MM.1S (cell line): ENCODE measurements at places on chromosomes 2 and 18.

DNA sequence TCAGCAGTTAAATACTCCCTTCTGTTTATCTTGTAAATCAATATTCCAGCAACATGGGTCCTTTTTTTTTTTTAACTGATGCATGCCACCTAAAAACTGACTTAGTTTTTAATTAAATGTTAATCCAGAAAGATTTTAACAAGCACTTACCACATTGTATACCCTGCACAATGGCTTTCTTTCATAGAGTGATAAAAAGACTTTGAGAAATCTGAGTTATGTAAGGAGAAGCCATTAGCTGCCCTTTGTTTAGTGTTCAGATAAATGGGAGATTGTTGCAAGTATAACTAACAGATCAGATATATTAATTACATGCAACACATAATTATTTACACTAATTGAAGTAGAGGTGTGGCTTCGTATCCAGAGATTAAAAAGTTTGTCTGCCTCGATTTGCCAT is 22.7 kb upstream of the NFATC1 start:
- DNase-seq = no peak

GRCh38 chr18:61972389-61973264 is 79.8 kb upstream of the RNF152 start:
- DNase-seq = peak; percentile 43

- DNase-seq = no peak
Observed at GRCh38 chr2:203797276-203797675, 70.3 kb upstream of the CTLA4 start.

DNA sequence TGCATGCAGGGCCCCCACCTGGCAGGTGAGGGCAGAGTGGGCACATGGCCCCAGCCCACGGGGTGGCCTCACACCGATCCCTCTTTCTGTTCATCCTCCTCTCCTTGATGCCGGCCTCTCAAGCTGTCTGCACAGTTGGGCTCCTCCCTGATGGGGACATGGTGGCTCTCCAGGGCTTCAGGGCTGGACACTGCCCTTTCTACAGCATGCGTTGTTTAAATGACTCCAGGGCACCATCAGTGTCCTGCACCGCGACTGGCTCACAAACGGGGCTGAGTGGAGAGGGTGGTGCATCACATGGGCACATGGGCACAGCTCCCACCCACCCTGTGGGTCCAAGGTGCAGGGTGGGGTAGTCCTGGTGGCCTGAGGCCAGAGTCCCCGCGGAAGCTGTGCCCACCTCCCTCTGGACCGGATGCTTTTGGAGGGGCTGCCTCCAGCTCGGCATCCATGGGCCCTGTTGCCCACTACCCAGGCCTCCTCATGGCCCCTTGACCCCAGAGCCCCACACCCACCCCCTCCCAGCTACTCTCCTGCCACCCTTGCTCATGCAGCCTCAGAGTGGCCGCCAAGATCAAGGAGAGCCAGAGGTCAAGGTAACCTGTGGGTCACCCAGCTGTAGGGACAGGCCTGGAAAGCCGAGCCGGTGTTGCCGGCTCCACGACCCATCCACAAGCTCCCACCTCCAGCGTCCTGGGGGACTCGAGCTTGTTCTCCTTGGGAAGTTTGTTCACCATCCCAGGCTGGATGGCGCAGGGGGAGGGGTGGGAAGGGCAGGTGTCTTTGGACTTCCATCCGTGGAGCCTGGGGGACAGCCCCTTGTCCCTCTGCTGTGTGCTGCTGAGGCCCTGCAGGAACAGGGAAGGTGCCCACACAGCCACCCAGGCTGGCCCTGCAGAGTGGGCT is 12.3 kb upstream of the SNED1 start:
- DNase-seq = no peak

GRCh38 chr2:41706286-41706685 is 341.5 kb upstream of the PKDCC start:
- DNase-seq = no peak

GRCh38 chr2:228048838-228049490 is 132.5 kb downstream of the SPHKAP start:
- DNase-seq = peak; percentile 52

GRCh38 chr2:106030287-106031268 is 163.5 kb downstream of the UXS1 start:
- no peak for DNase-seq

GRCh38 chr2:152409386-152410164 is 74.6 kb downstream of the FMNL2 start:
- no peak for DNase-seq

DNA sequence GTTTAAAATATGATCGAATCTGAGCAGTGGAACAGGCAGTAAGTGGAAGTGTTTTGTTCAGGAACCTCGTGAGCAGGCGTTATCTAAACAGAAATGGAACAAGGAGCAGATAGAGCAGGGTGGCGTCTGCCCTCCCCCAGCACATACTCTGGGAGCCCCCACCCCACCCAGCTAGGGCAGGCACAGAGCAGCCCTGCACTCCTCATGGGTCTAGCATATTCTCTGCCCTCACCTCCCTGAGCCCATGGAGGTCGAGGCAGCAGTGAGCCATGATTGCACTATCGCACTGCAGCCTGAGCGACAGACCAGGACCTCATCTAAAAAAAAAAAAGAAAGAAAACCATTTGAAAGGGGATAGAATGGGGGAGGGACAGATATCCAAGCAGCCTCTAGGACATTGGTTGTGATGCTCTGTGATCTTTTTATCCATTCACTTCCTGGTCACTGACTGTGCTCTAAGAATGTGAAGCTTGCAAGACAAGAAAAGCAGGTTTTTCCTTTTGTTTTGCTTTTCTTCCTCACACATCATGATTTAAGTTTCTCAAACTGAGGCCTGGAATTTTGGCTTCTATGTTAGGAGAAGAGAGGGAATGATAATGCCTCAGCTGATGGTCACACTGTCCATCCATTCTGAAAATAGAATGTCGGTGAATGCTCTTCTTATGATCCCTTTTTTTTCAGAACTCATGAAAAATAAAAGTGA is 3.1 kb downstream of the MLPH start:
- no peak for DNase-seq

DNA sequence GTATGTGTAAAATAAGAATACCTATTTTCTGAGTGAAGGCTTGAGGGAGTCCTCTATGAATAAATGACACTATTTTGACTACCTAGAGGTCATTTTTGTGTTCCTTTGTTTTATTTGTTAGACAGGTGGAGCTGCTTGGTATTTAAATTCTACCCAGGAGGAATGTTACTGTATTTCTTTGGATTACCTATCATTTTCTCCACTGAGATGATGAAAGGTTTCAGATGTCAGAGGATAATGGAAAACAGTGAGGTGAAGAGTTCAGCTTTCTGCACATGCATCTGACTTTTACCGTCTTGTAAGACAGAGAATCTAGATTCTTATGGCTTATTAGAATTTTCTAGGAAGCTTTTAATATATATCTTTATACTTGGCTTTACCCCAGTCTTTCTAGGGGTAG is 689.8 kb upstream of the NXPH2 start:
- no peak for DNase-seq

GRCh38 chr2:120959426-120959825 is 223.8 kb downstream of the GLI2 start:
- no peak for DNase-seq

DNA sequence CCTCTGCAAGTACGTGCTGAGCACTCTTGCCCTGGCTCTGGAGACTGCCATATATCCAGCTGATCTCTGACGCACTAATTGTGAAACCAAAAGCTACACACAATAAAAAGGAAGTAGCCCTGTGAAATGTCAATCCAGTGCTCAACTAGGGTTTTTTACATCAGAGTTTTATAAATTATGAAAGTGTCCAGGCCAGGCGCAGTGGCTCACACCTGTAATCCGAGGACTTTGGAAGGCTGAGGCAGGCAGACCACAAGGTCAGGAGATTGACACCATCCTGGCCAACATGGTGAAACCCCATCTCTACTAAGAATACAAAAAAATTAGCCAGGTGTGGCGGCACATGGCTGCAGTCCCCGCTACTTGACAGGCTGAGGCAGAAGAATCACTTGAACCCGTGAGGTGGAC is 24.5 kb upstream of the PEX13 start:
- peak; percentile 94 for DNase-seq

DNA sequence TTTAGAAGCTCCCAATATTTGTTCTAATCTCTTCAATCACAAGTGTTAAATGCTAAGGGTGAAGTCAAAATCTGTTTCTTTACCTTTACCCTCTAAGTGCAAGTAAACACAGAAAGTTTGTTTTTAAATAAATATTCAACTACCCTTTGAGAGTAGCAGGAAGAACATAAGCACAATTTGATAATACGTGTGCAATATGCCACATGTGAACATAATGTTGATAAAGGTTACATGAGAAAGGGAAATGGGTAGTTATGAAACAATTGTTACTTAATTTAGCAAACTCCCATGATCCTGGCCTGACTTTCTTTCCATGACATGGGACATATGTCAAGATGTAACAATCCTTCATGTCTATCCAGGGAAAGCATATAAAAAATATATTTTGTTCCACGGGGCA is 7.1 kb downstream of the SPRED2 start:
- no peak for DNase-seq

DNA sequence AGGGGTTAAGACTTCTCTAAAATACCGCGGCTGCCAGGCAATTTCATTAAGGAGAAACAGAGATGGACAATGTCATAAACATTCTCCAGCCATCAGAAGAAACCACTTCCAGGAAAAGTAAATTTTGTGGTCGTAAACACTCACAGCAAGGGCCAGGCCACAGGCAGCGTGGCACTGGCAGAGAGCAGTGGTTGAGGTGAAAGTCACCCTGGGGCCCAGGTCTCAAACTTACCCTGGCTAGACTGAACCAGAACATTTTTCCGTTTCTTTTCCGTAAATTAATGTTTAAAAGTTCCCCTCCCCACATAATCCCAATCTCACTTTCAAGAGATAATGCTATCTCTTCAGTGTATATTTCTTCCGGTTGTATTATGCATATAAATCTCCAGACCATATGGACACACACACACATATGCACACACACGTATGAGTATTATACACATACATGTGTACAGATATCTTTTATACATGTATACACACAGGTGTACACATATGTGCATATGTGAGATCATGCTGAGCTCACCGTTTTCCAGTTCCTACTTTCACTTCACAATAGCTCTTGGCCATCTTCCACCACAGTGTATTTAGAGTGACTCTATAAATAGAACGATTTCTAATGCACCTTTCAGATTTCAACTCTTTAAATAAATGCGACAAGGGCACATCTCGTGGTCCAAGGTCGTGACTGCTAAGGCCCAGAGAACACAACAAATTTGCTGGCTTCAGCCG is 90.1 kb downstream of the MALT1 start:
- peak; percentile 88 for DNase-seq

GRCh38 chr2:101546376-101547058 is 71.6 kb upstream of the RFX8 start:
- DNase-seq = no peak

DNA sequence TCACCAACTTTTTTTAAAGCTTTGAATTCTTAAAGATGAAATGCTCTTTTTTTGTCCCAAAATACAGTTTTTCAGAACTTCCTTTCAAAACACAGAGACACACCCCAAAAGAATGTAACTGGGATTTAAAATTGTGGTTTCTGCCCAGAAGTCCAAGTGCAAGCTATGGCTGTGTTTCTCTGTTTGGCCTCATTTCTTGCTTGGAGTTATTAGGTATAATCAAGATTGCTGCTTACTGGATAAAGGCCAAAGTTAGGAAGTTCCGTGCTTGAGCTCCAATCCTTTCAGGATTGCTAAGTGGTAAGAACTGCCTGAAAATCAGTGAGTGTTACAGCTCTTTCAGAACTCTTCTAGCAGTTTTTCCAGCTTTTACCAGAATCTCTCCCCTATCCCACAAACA is 16.9 kb downstream of the ZBTB7C start:
- DNase-seq = no peak

- DNase-seq = peak; percentile 14
Observed at GRCh38 chr2:159891917-159892730, 94.1 kb upstream of the CD302 start.

- DNase-seq = peak; percentile 32
Observed at GRCh38 chr2:147884830-147885229, 40.0 kb downstream of the ACVR2A start.

DNA sequence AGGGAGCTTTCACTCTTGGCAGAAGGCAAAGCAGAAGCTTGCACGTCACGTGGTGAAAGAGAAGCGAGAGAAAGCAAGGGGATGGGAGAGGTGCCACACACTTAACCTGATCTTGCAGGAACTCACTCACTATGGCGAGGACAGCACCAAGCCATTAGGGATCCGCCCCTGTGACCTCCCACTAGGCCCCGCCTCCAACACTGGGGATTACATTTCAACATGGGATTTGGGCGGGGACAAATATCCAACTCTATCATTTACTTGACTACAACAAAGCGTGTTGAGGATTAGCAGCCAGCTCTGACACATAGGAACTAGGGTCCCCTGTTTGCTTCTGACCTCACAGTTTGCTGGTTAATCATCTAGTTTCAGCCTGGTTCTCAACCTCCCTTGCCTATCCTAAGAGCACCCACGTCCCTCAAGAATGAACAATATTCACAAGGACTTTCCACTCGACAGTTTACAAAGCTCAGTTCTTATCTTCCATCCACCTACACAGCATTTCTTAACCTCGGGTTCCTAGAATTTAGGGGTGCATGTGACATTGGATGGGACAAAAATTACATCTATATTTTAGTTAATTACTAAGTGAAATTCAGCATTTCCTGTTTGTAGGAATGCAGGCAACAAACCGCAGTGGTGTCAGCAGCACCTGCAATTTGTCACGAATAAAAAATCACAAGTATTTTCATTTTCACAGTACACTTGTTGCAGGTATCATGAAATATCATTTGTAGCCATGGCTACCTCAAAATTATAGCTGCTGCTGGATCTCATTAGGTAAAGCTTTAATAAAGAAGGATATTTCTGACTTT is 36.0 kb downstream of the LBH start:
- DNase-seq = peak; percentile 56

DNA sequence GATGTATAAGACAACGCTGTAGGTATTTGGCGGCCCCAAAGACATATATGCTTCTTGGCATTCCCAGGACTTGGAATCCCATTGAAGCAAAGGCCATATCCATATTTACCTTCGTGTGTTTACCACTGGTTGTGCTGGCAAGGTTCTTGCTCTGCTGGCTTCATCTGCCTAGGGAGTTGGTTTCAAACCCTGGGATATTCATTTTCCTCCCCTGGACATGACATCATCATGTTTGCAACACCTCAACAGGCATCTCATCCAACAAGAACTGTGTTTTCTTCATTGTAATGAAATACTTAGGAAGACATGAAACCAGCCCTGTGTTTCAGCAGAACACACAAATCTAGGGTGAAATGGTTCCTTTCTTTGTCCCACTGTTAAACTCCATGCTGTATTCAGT is 77.9 kb upstream of the PHLPP1 start:
- DNase-seq = no peak

DNA sequence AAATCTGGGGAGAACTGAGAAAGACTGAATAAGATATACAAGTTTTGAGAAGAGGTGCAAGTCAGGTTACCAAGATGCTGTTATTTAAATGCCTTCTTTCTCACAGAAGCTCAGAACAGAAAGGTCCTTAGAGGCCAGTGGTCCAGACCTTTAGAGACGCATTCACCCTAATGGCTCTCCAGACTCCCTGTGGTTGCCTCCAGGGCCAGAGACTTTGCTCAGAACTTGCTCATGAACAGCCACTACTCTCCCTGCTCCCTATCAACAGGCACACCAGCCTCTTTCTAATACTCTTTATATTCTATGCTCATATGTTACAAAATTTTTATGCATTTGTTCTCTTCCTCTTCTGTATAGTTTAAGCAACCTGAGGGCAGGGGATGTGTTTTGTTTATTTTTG is 349.0 kb upstream of the TNP1 start:
- DNase-seq = no peak

- DNase-seq = no peak
Observed at GRCh38 chr2:191657977-191658376, 20.0 kb upstream of the NABP1 start.
